ENCODE measurements at places on chromosomes 16 and 17.

- no peak for DNase-seq
These were observed 3.5 kb upstream of the KATNB1 start for GRCh38 chr16:57732037-57732436.

GRCh38 chr16:893360-893759 lies 77.4 kb downstream of the LMF1 start:
- DNase-seq, result no peak

- no peak for DNase-seq
These were observed 32.4 kb downstream of the TBC1D3B start for GRCh38 chr17:36144014-36144413.

GRCh38 chr16:71846431-71846830 lies 655 bp downstream of the ATXN1L start:
- no peak for DNase-seq

DNA sequence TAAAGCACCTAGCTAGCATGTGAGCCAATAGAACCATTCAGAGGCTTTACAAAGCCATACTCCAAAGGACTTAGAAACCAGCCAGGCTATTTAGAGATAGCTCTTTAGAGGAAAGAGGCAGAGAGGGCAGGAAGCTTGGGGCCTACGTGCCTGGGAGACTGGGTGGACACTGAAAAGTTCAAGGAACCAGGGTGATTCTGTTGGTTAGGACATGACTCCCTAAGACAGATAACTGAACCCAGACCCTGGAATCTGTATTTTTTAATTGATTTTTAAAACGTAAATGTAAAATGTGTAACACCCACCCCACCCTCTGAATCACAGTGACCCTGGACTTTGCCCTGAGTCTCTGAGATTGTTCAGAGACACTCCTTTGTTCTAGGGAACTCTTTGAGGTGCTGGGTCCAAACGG lies 16.1 kb upstream of the GNA13 start:
- no peak for DNase-seq

DNA sequence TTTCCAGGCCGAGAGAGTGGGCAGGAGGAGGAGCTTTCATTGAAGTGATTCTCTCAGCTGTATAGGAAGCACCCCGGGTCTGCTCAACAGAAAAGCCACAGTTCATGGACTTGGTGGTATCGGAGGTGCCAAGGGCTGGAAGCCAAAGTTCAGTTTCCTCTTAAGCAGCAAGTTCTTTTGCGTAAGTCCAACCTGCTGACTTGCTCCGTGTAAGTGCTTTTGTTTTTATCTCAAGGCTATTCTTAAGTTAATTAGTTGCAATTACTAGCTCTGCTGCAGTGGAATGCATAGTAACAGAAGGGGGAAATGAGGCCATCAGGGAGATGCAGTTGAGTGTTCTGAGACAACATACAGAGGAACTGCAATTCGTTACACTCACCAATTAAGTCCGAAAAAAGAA lies 44.6 kb downstream of the SMIM36 start:
- DNase-seq, result no peak

GRCh38 chr17:73474370-73474988 lies 162.7 kb upstream of the CDC42EP4 start:
- no peak for DNase-seq

DNA sequence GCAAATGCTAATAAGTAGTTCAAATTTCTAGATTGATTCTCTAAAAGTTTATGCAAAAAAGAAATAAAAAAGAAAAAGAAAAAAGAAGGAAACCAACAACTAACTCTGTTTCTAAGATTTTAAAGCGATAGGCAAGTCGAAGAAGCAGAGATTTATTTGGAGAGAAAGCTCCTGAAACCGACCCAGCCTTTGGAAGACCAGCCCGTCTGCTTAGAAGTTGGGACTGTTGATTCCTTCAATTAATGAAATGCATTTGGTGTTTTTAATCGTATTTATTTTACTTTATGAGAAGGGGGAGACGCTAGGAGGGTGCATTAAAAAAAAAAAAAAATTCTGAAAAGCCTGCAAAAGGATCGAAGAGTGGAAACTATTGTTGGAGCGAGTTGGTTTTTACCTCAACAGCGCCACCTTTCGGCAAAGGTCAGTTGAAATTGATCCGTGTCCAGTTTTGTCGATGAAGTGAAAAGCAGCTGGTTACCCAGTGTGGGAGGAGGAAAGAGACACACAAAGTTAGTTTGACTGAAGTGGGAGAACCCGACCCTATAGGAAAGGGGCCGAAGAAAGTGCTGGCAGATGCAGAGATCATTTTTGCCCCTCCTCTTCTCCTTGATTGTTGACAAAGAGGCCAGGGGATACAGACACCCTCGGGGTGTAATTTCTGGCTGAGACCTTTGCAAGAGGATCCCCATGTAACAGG lies 1.5 kb upstream of the MAF start:
- peak; percentile 48 for DNase-seq

DNA sequence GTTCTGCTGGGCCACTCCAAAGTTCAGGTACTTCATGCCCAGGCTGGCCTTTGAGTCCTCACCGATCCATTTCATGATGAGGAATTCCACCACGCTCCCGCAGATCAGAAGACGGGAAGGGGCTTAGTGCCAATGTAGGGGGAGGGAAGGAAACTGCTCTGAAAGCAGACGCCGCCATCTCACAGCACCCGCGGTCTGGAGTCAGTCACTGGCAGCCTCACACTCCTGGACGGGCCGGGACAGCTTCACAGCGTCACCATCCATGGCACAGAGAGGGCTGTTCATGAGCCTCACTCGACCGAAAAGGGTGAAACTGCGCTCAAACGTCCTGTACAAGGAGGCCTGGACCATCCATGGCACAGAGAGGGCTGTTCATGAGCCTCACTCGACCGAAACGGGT lies 62.0 kb downstream of the RPH3AL start:
- DNase-seq, result no peak

GRCh38 chr16:8967132-8967821 lies 3.6 kb upstream of the USP7 start:
- DNase-seq, result no peak

GRCh38 chr17:74478420-74479100 lies 12.1 kb downstream of the CD300A start:
- DNase-seq, result no peak

DNA sequence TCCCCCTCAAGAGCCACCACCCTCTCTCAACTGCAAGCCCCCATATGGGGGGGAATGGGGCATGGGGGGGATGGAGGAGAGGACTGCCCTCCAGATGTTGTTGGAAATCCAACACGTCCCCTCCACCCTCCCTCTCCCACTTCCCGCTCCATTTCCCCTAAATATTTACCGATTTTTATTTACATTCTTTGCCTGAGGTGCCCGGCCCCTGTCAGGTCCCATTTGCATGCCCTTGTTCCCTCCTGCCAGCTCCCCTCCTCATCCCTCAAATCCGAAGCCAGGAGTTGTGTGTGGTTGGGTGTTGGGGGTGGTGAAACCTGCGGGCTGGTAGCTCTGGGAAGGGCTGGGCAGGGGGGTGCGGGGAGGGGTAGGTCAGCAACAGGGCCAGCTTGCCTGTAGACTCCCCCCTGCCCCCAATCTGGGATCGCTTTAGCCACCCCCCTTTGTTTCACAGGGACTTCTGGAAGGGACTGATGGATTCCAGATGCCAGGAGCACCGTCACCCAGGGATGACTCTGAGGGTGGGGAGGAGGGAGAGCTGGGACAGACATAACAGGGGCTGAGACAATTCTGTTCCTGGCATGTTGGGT lies 39.7 kb upstream of the NGFR start:
- DNase-seq, result no peak

DNA sequence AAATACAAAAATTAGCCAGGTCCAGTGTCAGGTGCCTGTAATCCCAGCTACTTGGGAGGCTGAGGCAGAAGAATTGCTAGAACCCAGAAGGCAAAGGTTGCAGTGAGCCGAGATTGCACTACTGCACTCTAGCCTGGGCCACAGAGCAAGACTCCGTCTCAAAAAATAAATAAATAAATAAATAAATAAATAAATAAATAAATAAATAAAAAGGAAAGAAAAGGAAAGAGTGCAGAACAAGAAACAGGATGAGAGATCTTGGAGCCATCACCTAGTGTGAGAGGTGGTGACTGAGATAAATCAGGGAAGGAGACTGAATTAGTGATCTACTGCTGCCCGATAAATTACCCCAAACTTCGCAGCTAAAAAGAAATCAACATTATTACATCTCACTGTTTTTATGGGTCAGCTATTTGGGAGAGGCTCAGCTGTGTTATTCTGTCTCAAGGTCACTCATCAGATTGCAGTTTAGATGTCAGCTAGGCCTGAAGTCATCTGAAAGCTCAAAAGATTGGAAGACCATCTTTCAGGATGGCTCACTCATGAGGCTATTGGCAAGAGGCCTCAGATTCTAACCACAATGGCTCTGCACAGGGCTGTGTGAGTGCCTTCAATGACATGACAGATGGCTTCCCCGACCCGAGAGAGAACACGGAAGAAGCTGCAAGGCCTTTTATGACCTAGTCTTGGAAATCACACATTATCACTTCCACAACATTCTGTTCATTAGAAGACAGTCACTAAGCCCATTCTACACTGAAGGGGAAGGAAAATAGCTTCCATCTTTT lies 66.4 kb downstream of the CMC2 start:
- no peak for DNase-seq

- no peak for DNase-seq
These were observed 94.4 kb downstream of the SHISA9 start for GRCh38 chr16:12995721-12996372.

DNA sequence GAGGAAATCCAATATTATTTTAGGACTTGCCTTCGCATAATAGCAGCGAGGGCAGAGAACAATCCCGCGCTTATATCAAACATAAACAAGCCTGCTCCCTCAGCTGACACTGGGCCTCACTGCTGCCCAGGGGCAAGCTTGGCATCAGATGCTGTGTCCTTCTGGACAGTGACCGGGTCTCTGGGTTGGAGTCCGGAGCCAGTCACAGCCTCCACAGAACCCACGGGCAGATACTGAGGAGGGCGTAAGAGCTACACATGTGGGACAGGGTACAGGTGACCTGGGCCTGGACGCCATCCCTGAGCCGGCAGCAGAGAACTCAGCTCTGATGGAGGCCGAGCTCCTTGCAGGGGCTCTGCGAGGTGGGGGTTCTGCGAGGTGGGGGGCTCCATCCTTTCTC lies 14.7 kb upstream of the ZNF469 start:
- DNase-seq, result no peak

DNA sequence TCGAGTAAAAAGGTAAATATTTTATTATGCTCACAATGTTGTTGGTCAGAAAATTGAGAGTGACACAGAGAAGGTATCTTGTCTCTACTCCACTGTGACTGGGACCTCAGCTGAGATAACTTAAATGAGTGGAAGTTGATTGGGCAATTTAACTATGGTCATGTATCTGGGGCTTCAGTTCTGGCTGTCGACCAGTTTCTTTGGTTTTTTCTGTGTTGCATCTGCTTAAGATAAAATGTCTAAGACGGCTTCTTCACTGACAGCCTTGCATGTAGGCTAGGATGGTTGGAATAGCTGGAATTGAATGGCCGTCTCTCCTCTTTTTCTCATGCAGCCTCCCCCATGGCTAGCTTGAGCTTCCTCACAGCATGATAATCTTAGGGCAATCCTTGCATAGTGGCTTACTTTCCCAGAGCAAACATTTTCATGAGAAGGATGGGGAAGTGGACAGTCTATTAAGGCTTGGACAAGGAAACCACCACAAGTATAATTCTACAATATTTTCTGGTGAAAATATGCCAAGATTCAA lies 433.7 kb downstream of the KIF2B start:
- no peak for DNase-seq

DNA sequence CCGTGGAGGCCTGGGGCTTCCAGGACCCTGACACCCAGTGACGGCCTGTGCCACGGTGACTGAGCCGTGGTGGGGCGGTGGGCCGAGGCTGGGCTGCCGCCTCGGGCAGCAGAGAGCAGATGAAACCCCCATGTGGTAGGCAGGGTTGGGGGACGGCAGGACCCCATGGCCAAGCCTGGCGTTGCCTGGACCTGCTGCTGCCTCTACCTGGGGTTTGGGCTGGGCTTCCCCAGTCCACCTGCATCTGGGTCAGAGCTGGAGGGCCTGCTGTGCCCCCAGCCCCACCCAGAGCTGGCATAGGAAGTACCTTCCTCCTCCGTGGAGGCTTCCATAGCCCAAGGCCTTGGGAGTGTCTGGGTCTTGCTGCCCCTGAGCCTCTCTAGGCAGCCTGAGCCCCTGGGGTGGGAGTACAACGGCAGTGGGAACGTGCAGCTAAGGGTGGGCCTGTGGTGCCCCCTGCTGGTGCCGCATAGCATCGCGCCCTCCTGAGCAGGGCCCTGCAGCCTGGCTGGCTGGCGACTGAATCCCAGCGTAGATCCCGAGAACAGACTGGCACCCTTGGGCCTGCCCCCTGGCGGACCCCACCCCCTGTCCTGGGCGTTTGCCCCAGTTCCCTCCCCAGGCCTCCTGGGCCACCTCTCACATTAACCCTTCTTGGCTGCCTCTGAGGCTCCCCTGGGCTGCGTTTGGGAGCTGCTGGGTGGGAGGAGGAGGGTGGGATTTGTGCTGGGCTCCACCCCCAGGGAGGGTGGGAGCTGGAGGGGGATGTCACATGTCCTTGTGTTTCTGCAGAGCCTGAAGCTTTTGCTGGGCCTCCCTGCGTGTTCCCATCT lies 12.6 kb upstream of the ATP6V0C start:
- peak; percentile 59 for DNase-seq

- DNase-seq, result no peak
These were observed 6.4 kb downstream of the SLC16A3 start for GRCh38 chr17:82235056-82235774.

DNA sequence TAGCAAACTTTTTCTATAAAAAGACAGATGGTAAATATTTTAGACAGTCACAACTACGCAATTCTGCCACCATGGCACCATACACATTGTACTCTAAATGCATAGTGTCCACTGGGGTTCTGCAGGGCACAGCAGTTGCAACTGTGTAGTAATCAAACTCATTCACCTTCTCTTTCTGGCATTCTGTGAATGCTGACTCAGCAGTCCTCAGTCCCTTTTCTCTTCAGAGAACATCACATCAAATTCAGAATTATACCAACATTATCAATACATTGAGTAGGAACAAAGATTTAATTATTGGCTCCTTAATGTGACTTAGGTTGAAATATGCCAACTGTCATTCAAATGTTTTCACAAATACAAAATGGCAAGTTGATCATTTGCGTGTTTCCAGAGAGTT lies 74.2 kb upstream of the N4BP1 start:
- no peak for DNase-seq

GRCh38 chr17:59440757-59441463 lies 109.5 kb downstream of the YPEL2 start:
- DNase-seq, result peak; percentile 79

DNA sequence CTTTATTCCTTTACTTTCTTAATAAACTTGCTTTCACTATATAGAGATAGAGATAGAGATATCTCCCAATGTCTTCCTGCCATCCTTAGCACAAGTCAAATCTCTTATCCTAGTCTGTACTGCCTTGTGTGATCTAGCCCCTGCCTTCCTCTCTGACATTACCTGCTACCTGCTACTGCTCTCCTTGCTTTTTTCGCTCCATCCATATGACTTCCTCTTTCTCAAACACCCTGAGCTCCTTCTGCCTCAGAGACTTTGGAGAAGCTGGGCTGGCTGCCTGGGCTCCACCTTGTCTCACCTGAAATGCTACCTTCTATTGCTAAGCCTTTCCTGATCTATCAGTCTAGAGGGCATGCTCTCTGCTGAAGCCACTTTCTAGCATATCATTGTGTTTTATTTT lies 24.7 kb upstream of the WSB1 start:
- DNase-seq, result no peak

GRCh38 chr17:16406742-16407674 lies 8.4 kb upstream of the TRPV2 start:
- DNase-seq, result no peak
